ENCODE measurements at places on chromosomes 16 and 17.

- peak; percentile 61 for DNase-seq
Observed at GRCh38 chr16:56191156-56191815, at the start of gene GNAO1. Gene GNAO1, plus strand, starts transcription at chr16:56191489. Its CDS starts 747 bp downstream, at chr16:56192236.

- DNase-seq = no peak
Observed at GRCh38 chr16:89149386-89149785, 22.2 kb upstream of the CDH15 start.

DNA sequence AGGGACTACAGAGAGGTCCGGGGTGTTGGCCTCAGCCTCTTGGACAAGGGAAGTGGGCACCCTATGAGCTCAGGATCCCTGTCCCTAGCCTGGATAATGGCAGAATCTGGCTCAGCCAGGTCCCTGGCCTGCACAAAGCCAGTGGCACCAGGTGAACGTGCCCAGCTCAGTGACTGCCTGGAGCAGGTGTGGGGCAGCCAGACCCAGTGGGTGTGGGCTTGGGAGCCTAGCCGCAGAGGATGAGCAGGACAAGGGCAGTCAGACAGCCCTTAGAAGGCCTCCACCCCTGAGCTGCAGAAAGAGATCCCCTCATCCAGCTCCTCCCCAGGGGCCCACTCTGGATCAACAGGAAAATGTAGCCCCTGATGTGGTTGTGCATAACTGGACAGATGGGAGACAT, 585.3 kb downstream of the KCNJ18 start:
- no peak for DNase-seq

- no peak for DNase-seq
Observed at GRCh38 chr16:30069611-30070462, 4.3 kb downstream of the ALDOA start.
